ENCODE measurements at places on chromosomes 1 and 21. TPM values are rescaled to one million over a fixed set of nuclear protein-coding genes. Genes with fewer than 3 reads are reported as not detected.

The LTN1 gene
- total RNA-seq: 26.4 TPM

The ANGPTL3 gene
- total RNA-seq: not detected

The FAM151A gene
- total RNA-seq: not detected

The ZDHHC18 gene
- 17.4 TPM for total RNA-seq

The LIN28A gene
- total RNA-seq: not detected

The ZNF644 gene
- 67.2 TPM for total RNA-seq

The CAMK1G gene
- not detected for total RNA-seq

The SPRR1B gene
- not detected for total RNA-seq

The CAP1 gene
- 489 TPM for total RNA-seq

The PIK3R3 gene
- 26.0 TPM for total RNA-seq

The TATDN3 gene
- total RNA-seq: 12.2 TPM

The CLDN17 gene
- not detected for total RNA-seq

The PGLYRP4 gene
- not detected for total RNA-seq

The FHAD1 gene
- total RNA-seq: not detected

The CLCA4 gene
- total RNA-seq: not detected

The RPS8 gene
- total RNA-seq: 1,440 TPM

The OR2T33 gene
- total RNA-seq: not detected

The RGSL1 gene
- total RNA-seq: not detected

The MYOM3 gene
- total RNA-seq: 1.2 TPM

The FCAMR gene
- total RNA-seq: not detected

The SMCP gene
- not detected for total RNA-seq

The FAM72C gene
- total RNA-seq: 0.19 TPM

The NHLH1 gene
- total RNA-seq: not detected

The SLC66A1 gene
- total RNA-seq: 8.2 TPM

The HMGCS2 gene
- not detected for total RNA-seq

The OR2C3 gene
- total RNA-seq: not detected

The RAB42 gene
- total RNA-seq: 3.5 TPM

The RHBG gene
- total RNA-seq: not detected

The B3GALT5 gene
- total RNA-seq: 1.1 TPM

The E2F2 gene
- 0.24 TPM for total RNA-seq

The PGLYRP3 gene
- not detected for total RNA-seq

The HAO2 gene
- total RNA-seq: not detected

The PAQR6 gene
- total RNA-seq: 1.9 TPM

The MATN1 gene
- total RNA-seq: not detected

Measured in posterior vena cava (tissue), 2 donors.